ENCODE measurements at places on chromosomes 11 and 22.

DNA sequence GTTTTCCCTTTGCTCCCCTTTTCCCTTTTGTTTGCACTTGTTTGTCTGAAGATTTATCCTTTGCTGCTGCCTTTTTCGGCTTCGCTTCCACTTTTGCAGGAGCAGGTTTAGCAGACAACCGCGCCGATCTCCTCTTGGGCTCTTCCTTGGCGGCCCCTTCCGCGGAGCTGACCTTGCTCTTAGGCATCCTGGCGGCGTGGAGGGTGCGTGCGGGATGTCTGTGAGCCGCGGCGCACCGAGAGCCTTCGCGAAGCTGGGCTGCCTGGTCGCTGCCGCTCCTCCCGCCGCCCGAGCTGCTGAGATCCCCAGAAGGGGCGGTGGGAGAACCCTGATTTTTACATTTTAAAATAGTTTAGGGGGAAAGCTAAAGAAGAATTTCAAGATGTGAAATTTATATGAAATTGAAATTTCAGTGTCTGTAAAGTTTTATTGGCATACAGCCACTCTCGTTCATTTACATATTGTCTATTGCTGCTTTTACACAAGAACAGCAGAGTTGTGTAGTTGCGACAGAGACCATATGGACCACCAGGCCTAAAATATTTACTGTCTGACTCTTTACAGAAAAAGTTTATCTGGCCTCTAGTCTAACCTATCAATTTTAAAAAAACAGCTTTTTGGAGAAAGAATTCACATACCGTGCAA is 105.2 kb upstream of the RRM1 start:
- DNase-seq: no peak

- no peak for DNase-seq
These were observed 388.6 kb downstream of the MN1 start for GRCh38 chr22:27412866-27413445.

DNA sequence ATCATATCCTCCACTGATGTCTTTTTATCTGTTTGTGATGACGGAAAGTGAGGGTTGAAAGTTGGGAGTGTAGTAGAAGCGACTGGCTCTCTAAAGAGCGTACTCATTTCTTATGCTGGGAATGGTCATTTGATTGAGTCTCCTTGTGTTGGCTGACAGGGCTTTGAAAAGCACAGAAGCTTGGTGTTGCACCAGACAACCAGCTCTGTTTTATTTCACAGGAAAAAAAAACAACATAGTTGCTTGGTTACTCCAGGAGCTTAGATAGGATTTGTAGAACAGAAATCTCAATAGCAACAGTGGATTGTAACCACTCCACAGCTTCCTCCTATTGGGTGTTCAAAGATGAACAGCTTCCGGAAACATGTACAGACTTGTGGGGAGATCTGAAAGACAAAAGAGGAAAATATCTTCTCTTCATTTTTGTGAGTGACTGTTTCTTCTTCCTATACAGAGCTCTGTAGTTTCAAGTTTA is 2.7 kb downstream of the RBM14 start:
- no peak for DNase-seq

GRCh38 chr11:128153697-128154048 is 433.7 kb downstream of the ETS1 start:
- no peak for DNase-seq

GRCh38 chr22:37817705-37818408 is 5.3 kb upstream of the GALR3 start:
- no peak for DNase-seq

DNA sequence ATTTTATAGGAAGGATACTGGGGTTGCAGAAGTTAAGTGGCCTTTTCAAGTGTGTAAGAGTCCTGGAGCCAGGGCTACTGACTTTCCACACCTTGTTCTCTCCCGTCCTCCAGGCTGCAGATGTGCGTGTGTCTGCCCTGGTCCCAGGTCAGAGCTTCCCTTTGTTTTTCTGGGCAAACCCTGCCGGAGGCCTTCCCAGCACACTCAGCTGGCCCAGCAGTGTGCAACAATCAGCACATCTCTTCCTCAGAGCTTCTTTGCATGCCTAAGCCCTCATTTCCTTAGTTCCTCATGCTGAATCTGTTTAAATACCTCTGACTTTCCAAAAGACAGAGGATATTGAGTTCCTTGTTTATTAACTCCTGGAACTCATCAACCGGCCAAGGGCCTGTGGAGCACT is 80.6 kb downstream of the KCNJ1 start:
- no peak for DNase-seq

Measured in NCI-H2081 treated with DMSO at 0.1 percent for 48 hours (cell line).